ENCODE measurements at places on chromosomes 5 and 9.

- DNase-seq, result no peak
Observed at GRCh38 chr9:113178087-113178486, 27.3 kb downstream of the SLC31A2 start.

DNA sequence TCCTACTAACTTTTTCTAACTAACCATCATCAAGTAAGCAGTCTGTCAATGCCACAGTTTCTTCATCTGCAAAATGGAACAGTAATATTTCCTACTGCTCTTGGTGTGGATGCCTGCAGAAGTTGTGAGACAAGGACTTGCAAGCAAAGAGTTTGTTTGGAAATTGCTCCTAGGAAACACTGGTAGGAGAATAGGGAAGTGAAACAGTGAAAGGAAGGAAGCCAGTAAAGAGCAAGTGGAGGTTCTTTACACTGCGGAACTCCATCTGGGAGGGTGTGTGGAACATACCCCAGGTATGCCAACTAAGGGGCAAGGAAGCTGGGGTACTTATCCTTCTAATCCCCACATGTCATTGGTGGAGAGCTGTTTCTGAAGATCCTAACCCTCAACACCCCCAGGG, 119.9 kb downstream of the FOXD1 start:
- DNase-seq, result no peak

- no peak for DNase-seq
Observed at GRCh38 chr9:87181670-87182069, 234.4 kb upstream of the GAS1 start.

DNA sequence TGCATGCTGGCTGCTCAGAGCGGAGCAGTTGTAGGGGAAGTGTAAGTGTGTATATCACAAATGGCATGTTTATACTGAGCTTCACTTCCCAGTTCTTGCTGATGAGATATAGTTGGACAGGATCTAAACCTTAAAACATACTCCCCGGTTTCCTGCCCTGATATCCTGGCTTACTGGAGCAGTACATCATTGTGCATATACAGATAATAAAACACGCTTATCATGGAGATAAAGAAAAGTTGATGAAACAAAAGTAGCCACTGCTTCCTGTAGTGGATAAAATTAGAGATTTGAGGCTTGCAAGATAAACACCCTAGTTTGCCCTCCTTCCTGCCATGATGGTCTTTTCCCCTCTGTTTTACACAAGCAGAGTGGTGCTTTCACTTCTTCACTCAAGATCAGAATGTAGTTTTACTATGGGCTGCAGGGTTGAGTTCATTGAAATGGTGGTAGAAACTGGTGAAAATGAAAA, 15.0 kb downstream of the NPR3 start:
- no peak for DNase-seq

DNA sequence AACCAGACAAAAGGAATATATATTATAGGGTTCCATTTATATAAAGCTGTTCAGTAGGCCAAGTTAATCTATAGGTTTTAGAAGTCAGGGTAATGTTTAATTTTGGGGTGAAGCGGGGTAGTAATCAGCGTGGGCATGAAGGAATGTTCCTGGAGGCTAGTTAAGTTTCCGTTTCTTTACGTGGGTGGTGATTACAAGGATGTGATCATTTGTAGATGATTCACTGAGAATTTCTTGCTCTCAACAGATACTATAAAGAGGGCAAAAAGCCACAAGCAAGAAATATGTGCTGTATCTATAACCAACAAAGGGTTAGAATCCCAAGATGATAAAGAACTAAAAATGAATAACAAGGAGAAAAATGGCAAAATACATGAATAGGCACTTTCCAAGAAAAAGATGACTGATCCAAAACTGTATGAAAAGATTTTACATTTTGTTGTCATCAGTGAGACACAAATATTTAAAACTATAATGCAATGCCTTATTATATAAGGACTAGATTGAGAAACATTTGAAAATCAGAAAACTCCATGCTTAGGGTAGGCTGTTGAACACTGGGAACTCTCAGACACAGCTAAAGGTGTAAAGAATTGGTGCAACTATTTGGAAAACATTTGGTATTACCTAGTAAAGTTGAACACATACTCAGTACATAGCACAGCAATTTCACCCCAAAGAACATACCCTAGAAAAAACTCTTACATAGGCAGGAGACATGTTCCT, 224.3 kb upstream of the S1PR3 start:
- DNase-seq, result no peak

DNA sequence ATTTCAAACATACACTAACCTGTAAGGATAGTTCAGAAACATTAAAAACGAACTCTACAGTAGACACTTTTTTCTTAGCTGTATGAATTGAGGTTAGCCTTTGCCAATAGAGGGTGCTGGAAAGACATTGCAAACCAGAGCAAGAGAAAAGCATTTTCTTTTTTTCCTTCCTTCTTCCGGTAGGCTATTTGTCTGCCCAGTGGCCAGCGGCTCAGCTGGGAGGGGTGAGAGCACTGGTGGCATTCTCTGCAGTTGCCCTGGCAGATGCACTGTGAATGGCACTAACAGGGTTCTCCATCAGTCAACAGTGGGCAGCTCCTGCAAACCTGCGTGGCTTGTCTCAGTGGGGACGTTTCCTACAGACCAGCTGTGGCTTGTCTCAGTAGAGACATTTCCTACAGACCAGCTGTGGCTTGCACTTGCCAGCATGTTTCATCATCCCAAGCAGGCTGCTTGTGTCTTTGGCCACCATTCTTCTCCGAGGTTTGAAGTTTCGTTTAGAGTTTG, 984.5 kb upstream of the CDH18 start:
- no peak for DNase-seq

DNA sequence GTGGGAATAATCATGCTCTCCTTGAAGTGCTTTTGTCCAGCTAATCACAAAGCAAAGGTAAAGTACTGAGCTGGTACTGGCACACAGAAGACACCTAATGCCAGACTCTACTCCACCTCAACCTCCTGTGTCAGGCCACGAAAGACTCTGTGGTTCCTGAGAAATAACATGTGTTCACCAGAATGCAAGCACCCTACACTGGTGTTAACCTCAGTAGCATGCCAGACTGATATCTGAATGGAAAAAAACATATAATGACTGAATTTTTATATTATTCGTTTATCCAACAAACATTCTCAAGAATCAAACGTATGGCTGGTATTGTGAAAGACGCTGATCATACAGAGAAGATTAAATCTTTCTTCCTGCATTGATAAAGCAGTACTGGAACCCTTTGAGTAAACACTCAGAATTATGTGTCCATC, 97.1 kb upstream of the IFNE start:
- no peak for DNase-seq

DNA sequence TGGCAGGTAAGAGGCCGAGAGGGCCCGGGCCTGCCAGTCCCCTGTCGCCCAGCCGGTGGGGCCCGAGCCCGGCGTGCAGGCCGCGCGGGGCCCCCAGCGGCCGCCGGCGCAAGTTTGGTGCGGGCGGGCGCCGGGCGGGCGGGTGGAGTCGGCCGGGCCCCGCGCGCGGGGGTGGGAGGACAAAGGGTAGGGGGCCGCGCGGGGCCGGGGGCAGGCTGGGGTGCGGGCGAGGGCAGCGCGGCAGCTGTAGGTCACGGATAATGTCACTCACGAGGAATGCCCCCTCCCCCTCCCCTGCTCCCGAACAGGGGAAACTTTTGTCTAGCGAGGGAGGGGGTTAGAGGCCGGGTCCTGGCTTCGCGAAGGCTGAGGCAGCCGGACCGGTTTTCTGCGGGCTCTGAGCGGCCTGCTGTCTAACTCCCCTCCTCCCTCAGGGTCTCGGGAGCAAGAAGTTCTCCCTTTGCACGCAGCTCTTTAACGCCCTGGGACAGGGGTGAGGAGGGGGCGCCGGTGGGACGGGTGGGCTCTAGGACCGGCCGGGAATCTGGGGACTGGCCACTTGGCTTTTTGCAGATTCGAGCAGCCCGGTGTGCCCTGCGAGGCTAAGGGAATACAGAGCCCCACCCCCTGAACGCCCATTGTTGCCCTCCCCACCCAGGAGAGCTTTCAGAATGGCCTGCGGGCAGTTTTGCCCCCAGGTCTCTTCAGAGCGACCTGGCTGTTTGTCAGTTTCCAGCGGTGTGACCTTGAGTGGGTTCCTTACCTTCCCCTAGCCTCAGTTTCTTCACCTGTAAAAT, 21.3 kb upstream of the NDST1 start:
- DNase-seq, result peak; percentile 40

DNA sequence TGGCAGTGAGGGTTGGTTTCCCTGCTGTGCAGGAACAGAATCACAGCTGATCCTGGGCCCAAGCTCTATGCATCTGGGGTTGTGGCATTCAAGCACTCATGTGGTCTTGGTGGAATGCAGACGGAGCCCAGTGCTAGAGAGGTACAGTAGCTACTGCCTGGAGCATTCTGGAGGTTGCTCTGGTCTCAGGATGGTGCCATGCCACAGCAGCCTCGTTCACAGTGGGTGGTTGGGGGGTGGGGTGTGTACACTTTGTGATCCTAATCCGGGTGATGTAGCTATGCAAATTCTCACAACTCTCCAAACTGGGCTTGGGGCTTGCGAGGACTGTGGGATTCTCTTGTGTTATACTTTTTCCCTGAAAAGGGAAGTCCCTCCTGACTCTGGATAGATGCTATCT, 45.2 kb downstream of the FGD3 start:
- no peak for DNase-seq

- no peak for DNase-seq
Observed at GRCh38 chr5:142390334-142390733, 65.5 kb upstream of the SPRY4 start.

DNA sequence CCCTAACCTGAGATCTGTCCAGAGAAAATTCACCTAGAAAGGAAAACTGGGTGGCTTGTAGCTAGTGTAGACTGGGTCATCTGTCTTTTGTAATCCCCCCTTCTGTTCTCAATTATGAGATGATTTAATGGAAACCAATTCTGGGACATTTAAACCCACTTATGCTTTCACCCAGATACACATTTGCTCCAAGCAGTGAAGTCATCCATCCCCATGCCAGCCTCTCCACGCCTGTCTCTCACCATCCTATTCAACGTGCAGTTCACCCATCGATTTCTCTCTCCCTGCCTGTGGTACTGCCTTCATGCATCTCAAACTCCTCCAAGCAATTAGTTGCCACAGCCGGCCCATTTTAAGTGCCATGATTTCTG, 1.8 kb downstream of the PHF19 start:
- DNase-seq, result no peak

DNA sequence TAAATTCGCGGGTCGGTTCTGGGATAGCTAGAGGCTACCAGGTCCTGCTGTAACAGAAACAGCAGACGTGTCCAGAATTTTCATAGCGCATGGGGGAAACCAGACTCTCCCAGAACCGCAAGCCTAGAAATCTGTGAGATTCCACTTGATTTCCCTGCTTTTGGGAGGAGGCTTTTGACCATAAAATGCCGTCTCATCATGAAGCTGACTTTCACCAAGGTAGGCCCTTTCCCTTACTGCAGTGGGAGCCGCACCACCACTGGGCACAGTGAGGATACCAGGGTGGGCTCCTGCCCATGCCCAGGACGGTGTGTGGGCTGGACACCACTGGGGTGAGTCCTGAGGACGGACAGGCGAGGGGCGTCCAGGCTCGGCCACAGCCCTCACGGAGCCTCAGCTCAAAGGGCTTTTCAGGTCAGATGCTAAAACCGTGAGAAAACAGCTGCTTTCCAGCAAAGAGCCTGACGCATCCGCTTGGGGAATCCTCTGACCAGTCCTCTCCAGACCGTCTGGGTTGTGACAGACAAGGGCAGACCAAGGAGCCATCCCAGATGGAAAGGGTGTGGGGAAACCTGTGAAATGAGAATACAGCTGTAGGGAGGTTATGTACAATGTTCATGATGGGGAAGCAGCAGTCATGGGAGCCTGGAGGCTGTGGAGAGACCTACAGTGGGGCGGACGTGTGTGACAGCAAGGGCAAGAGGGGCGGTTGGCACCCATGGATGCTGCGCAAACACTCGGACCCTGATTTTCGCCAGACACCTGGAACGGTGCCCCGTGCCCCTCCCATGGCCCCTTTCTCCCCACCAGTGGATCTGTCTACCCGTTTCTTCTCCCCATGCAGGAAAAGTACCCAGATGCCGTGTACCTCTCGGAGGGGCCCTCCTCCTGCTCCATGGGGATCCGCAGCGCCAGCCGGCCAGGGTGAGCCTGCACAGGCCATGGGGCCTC, 59.2 kb downstream of the IPPK start:
- no peak for DNase-seq

DNA sequence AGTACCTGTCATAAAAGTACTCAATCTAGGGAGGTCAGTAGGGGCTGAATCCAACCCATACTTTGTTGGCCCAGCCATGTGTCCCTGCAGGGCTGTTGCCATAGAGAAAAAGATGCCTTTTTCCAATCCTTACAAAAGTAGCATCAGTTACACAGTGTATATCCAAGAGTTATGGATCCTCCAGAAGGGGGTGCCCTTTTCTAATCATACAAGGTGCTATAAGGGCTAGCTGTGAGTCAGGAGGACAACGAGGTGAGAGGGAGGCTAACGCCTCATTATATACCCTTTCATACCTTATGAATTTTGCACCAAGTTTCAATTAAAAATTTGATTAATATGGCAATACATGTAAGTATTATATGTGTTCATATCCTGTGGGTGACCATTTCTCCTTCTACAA, 4.8 kb downstream of the KIAA0825 start:
- no peak for DNase-seq

DNA sequence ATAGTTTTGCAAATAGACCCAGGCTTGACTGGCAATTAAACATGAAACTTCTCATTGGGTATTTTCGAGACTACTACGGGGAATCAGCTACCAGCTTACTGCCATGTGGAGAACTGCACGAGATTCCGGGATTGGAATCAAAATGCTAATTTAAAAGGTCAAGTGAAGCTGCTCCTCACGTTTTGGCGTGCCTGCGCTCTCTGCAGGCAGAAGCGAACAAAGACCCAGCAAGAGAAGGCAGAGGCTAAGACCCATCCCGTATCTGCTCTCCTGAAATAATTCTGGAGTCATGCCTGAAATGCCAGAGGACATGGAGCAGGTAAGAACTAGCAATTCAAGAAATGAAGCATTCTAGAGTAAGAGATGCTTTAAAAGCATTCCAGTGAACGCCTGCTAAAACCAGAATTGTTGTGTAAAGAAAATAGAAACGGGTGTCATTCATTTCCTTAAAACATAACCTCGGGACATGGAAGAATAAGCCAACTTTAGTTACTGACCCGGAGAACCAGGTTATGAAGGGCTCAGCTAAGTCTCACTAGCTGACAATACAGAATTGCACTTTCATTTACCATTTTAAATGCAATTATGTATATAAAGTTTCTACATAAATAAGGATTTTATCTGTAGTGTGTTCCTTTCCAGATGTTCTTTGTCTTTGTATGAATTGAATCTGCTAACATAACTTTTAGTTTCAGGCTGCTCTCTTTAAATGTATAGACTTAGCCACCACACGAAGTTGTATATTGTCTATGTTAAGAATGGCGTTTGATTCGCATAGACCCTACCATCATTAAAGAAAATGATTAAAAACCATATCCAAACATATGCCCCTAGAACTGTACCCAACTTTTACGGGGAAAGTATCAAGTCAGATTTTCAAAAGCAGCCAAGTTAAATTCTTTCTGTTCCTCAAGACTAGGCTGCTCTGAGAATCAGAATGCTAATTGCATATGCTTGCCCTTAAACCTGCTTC, 2.0 kb upstream of the MAT2B start:
- DNase-seq, result no peak

Measured in activated CD4-positive, CD25-positive, alpha-beta regulatory T cell treated with anti-CD3 and anti-CD28 coated beads, Interleukin-2, amount 50 U/mL, for 72 hours (primary cell).